ENCODE measurements at places on chromosomes 4 and X.

GRCh38 chrX:11309220-11309619, 16.0 kb downstream of the AMELX start:
- no peak for ATAC-seq

DNA sequence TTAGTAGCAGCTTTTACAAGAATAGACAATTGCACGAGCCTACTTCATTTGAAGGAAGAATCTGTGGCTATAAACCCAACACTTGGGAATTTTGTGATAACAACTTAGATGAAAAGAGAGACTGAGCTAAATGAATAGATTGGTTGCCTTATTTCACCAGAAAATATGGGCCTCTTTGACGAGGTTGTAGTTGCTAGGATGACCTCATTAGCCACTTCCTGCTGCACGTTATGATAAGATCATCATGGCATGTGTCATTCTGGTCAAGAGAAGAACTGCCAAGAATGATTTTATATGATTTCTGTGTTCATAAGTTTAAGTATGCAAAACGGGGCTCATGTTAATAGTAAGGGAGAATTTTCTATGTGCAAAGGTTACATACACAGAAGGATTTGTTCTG, 321.9 kb upstream of the GIMD1 start:
- no peak for ATAC-seq

DNA sequence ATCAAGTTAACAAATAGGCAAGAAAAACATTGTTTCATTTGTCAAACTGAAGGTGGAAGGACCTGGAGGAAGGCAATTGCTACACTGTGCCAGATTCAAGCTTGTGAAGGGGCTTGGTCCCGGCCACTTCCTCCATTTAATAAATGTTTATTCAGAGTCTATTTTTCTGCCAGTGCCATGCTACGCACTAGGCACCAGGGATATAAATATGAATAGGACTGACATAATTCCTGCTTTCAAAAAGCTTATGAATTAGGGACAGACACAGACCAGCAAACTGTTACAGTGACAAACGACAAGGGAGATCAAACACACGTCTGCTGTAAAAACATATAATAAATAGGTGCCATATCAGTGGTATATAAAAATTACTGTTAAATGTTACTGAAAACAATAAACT, 571 bp downstream of the TLR6 start:
- peak; percentile 78 for ATAC-seq

DNA sequence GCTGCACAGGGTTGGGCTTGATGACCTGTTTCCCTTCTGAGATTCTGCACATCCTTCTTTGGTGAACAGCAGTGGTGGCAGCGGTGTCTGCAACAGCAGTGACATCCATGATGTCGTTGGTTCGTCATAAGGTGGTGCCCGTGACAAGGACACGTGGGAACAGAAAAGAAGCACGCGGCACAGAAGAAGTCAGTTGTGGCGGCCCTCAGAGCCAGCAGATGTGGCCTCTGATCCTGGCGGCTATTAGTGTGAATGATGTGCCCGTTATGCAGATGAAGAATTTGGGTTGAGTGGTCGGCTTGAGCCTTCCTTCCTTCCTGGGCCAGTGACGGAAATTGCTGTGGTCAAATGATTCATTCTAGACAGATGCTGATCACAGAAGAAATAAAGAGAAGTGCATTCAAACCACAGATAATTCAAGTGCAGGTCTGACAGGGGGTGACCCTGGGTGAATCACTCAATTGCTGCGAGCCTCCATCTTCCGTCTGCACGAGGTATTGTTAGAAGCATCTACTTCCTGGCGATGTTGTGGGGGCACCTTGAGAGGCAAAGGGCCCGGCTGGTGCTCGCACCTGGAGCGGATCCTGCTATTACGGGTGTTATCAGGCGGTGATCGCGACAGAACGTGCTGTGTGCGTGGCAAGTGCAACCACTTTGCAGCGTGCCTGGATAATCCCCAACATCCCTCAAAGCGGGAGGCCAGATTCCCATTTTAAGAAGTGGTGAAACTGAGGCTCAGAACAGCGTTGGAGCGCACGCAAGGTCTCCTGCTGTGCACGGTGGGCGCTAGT, 215.2 kb upstream of the PSAPL1 start:
- no peak for ATAC-seq

DNA sequence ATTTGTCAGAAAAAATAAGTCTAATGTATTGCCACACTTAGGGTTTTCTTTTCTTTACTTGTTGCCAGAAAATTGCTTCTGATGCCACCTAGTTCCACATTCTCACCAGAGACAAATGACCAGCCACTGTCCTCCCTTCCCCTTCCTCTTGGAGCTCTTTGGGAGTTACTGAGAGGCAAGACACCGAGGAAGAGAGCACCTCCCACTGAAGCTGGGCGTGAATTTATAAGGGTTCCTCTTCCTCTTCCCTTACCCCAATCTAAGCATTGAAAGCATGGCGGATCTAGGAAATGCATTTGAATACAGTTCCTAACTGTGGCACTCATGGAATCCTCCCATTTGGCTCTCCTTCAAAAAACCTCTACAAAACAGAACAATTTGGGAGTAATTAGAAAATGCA, 30.0 kb downstream of the ANXA3 start:
- no peak for ATAC-seq

- ATAC-seq = no peak
These were observed 202.0 kb downstream of the DCLK2 start for GRCh38 chr4:150280081-150280895.

- ATAC-seq = no peak
These were observed 78.0 kb downstream of the MSN start for GRCh38 chrX:65745427-65745826.

- ATAC-seq = no peak
These were observed 2313.3 kb downstream of the ARAP2 start for GRCh38 chr4:33931026-33931425.

GRCh38 chr4:144650311-144651005, 4.5 kb downstream of the HHIP start:
- ATAC-seq = no peak

GRCh38 chrX:49308604-49309269, 5.3 kb downstream of the GAGE10 start:
- no peak for ATAC-seq

DNA sequence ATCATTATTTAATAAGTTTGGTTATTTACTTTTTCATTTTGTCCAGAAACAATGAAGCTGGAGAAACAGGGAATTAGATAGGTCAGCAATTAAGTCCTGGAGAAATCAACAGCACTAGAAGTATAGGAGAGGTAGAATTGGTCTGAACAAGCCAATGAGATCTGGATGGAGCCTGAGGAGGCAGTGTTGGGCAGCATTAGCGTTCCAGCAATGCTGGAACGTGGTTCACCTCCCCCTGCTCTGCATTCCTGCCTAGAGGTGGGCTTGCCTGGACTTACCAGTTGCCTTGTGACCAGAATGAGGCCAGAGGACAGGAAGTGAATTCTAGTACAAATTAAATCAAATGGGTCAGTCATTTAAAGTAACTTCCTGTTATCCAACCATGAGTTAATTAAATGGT, 4.6 kb downstream of the RASSF6 start:
- no peak for ATAC-seq

DNA sequence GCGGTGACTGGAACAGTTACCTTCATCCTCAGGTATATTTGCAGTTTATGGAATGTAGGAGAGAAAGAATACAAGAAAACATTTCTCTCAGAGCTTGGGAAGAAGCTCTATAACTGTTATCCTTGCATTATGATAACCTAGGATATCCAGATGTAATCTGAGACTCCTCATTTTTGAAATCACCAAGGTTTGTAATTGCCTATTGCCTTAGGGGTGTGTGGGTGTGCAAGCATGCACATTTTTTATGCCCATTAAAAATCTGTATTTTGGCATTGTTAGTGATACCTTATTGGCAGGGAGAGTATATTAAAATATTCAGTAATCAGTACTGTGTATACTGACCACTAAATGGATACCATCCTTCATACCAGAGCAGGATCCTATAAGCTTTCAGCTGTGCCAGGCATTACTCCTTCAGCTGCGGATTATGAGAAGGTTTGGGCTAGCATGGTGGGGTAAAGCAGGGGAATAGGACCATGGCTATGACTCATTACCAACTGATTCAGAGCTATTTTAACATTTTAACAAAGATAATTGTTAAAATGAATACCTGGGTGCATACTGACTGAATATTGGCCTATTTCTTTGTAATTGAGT, 8.3 kb downstream of the SEC24B start:
- ATAC-seq = no peak

DNA sequence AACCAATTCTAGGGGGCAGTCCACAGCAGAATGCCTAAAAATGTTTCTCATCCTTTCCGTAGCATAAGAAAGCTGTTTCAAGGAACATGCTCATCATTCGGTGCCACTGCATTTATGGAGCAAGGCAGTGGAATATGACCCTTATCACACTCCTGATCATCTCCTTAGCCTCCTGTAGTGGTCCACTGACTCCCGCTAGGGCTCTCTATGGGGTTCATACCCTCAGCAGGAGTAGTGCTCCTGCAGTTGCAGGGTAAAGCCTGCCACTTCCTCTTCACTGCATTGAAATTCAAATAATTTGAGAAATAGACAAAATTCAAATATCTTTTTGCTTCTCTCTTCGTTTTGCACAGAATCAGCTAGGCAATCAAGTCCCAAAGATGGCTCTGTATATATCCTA, 107.0 kb downstream of the NDST3 start:
- no peak for ATAC-seq

GRCh38 chr4:27692158-27692557, 831.5 kb downstream of the STIM2 start:
- ATAC-seq = no peak

Data from stimulated activated memory B cell treated with anti-CD40 and anti-IgM and Interleukin-4, amounts not matched to agents 10 μg/mL and 1 μg/mL and 100 μg/mL, for 72 hours (primary cell).